Inflammatory macrophage treated with lipopolysaccharide for 4 hours (primary cell): ENCODE measurements at places on chromosomes 16 and 17.

GRCh38 chr17:9018726-9019125 is 2.6 kb upstream of the NTN1 start:
- DNase-seq, result no peak

DNA sequence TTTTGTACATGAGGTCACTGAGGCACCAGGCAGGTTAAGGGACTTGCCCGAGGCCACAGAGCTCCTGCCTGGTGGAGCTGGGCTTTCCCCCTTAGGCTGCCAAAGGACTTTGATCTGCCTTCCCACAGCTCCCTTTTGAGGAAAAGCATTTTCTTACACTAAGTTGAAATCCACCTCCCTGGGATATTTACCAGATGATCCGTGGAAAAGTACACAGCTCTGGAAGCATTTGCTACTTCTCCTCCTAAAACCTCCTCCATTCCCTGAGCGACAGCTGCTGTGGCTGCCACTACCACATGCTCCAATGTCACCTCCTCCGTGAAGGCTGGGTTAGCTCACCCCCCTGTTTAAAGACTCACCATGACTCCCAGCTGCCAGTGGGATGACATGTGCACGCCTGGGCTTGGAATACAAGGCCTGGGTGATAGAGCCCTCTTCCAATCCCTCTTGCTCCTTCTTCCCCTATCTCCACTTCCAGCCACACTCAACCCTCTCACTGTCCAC is 1.2 kb upstream of the MPRIP start:
- no peak for DNase-seq

- no peak for DNase-seq
Measured at GRCh38 chr17:35192708-35193107, 1.5 kb downstream of the SLC35G3 start.

DNA sequence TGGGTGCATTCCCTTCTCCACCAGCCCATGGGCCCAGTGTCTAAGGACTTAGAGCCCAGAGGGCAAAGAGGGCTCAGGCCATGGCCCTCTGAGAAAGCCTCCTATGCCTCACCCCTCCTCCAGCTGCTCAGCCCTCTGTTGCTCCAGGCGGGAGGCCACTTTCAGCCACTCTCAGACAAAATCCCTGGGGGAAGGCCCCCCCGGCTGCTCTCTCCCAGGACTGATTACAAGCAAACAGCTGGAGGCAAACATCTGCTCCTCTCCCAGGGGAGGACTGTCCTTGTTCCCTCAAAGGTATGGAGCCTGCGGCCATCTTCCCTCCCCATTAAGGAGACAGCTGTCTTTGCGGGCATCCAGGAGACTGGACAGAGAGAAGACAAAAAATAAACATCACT is 54.9 kb upstream of the DLX4 start:
- no peak for DNase-seq

DNA sequence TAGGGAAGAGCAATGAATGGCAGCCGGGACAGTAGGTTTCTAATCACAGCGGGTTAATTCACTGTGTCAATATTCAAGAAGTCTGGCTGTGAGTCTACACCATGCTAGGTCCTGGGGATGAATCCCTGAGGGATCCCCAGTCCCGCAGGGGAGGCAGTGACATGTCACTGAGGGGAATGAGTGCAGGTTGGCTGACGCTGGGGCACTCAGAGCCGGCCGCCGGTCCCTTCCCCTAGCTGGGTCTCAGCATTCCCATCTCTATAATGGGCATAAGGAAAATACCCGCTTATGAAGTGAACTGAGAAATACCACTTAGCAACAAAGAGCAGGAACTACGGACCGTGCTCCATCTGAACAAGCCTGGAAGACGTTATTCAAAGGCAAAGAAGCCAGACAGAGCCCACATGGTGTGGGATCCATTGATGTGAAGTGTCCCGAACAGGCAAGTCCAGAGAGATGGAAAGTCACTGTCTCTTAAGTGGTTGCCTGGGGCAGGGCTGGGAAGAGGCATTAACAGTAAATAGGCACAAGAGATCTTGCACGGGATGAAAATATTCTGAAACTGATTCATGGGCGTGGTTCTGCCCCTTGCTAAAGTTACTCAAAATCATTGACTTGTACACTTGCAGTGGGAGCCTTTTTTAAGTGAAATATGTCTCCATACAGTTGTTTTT is 31.9 kb downstream of the PPL start:
- DNase-seq, result no peak

DNA sequence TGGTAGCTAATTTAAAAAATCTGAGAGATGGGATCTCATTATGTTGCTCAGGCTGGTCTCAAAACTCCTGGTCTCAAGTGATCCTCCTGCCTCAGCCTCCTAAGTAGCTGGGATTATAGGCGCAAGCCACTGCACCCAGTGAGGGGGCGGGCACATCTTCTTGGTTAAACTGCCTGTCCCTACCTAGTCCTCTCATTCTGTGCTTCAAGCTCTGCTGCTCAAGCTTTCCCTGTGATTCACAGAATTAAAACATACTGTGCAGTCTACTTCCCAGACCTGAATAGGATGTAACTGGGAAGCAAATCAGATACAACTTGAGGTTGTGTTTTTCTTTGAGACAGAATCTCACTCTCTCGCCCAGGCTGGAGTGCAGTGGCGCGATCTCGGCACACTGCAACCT is 2.3 kb downstream of the MRPL38 start:
- no peak for DNase-seq

GRCh38 chr17:55334285-55334684 is 69.5 kb downstream of the HLF start:
- DNase-seq, result no peak

DNA sequence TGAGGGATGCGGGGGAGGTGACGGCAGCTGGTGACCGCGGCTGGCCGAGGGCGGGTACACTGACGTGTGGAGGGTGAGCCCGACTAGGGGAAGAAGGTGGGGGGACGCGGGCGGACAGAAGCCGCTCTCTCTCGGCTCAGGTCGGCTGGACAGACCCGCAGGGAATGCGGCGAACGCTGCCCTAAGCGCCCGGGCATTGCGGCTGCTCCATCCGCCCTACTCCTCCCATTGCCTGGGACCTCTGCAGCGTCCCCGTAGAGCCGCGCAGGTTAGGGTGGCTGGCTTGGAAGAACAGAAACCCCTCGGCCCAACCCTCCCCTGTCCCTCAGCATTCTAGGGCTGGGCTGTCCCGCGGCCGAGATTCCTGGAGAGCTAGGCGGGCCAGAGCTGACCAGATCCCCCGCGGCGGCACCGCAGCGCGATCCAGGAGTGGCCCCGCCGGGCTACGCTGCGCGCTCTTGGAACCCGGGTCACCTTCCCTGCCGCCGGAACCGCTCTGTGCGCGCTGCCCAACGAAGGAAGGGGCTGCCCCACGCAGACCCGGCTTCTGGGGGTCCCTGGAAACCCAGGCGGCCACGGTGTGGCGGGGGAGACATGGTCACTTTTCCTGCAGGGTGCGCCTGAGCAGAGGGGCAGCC is 3.0 kb downstream of the DLX4 start:
- DNase-seq, result no peak

DNA sequence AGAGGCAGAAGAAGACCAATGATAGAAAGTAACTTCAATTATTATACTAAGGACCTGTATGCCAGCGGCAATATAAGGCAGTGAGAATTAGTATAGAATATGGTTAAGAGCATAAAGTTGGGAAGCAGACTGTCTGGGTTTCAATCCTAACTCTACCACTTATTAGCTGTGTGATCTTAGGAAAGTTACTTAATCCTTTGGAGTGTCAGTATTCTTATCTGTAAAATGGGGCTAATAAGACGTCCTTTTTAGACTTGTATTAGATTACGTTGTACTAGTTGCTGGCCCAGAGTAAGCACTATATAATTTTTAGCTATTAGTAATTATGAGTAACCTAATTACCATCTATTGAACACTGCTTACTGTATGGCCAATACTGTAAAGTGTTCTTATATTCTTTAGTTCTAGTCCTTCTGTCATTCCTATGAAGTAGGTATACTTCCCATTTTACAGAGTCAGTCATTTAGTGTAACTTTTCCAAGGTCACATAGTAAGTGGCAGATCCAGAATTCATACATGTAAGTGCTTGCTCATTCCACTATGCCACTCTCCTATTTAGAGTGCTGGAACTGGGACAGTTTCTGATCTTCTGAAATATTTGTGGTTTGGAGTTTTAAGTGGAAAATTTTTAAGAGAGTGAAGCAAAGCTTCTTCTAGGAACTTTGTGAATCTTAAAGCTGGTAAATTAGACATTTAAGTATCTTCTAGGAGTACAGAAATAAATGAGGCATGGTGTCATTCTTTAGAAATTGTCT is 22.5 kb downstream of the HEATR9 start:
- no peak for DNase-seq

GRCh38 chr16:10356870-10357842 is 28.7 kb upstream of the ATF7IP2 start:
- no peak for DNase-seq

- no peak for DNase-seq
Measured at GRCh38 chr17:15929941-15930340, 15.0 kb upstream of the ADORA2B start.

- peak; percentile 68 for DNase-seq
Measured at GRCh38 chr16:12544477-12545296, 259.0 kb downstream of the CPPED1 start.

DNA sequence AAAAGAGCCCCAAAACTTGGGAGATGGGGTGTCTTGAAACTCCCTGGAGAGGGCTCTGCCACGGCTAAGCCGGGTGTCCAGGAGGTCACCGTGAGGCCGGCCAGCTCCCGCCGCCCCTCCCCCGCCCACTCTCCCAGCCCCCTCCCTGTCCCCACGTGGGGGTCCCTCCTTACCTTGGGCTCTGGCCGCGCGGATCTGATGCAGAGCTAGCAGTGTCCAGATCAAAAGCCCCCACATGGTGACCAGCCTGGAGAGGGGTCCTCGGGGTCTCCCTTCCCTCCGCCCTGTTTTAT is 447 bp downstream of the SDK2 start:
- no peak for DNase-seq

- DNase-seq, result no peak
Measured at GRCh38 chr17:51590071-51590656, 329.8 kb downstream of the UTP18 start.

- no peak for DNase-seq
Measured at GRCh38 chr17:44119062-44119461, 4.4 kb downstream of the HDAC5 start.

DNA sequence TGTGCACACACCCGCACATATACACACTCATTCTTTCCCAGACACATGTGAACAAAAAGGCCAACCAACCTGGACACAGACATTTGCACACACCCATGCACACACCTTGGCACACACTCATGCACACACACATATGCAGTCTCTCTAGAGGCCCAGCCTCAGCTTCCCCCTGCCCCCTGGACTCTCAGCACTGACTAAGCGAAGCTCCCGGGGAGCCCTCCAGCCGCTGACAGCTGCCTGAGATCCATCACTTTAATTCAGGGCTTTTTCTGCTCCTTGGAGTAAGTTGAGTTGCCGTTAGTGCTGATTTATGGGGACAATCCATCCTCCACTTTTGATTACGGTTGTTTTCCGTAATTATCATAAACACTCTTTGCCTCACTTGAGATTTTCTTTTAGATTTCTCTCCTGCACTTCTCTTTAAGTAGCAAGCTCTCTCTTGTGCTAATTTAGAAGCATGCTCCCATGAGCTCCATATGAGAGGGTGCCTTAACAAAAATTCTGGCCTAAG is 158.6 kb upstream of the CDC42EP4 start:
- no peak for DNase-seq

DNA sequence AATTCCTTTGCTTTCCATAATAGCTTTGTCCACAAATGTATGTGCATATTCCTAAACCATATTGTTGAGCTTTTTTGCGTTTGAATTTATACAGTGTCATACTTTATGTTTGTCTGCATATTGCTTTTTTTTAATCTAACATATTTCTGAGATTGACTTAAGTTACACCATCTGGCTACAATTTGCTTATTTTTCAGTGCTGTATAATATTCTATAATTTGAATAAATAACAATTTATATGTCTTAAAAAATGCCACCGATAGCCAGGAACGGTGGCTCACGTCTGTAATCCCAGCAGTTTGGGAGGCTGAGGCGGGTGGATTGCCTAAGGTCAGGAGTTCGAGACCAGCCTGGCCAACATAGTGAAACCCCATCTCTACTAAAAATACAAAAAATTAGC is 1.5 kb upstream of the PIMREG start:
- DNase-seq, result no peak

DNA sequence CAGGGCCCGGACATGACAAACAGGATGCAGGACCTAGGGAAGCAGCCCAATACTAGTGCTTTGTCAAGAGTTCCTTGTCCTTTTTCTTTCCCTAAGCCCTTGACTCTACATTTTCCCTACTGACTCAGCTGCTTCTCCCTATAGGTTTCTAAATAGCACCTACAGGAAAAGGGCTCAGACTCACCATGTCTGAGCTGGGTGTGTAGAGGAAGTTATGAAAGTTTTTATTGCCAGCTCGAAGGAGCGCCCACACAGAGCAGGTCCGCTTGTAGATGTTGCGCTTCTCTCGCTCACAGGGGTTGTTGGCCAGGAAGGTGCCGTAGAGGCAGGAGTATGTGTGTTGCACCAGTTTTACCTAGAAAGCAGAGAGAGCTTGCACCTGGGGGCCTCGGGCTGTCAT is 10.6 kb downstream of the MTMR4 start:
- DNase-seq, result peak; percentile 65

DNA sequence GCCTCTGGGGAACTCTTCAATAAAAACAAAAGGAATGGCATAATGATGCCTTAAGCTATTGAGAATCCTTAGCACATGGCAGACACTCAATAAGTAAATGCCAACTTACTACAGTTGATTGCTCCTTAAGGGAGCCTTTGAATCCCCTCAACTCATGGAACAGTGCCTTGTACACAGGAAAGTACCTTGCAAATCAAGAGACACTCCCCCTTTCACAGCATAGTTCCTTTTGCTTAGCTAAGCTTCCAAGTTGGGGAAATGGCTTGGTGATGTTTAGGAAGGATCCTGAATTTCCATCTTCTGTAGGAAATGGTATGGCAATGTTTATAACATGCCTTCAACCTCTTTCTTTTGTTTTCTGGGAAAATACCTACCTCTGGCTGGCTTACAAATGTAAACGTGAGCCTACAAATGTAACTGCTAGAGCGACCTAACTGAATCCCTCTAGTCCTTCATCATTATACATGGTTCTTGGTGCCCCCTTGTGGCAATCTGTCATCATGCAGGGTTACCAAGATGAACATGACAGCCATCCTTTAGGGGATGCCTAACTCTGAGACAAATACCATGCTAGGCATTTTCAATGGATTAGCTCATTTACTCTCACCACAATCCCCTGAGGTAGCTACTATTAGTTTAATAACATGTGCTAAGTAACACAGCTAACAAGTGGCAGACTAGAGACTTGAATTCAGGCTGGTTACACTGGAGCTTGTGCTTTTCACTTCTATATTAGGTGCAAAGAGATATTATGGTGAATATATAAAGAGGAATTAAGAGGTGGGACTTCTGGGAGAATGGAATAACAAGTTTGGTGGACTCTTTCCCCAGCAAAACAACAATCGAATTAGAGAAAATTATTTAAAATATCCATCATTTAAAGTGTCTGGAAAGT is 65.0 kb downstream of the MMD start:
- DNase-seq, result peak; percentile 69
